NCI-H748 treated with DMSO at 0.1 percent for 48 hours (cell line): ENCODE measurements at places on chromosomes 3 and 15.

GRCh38 chr15:36701336-36701735 lies 121.9 kb downstream of the CDIN1 start:
- DNase-seq = no peak

GRCh38 chr3:173217127-173217526 lies 76.1 kb upstream of the SPATA16 start:
- DNase-seq = no peak

DNA sequence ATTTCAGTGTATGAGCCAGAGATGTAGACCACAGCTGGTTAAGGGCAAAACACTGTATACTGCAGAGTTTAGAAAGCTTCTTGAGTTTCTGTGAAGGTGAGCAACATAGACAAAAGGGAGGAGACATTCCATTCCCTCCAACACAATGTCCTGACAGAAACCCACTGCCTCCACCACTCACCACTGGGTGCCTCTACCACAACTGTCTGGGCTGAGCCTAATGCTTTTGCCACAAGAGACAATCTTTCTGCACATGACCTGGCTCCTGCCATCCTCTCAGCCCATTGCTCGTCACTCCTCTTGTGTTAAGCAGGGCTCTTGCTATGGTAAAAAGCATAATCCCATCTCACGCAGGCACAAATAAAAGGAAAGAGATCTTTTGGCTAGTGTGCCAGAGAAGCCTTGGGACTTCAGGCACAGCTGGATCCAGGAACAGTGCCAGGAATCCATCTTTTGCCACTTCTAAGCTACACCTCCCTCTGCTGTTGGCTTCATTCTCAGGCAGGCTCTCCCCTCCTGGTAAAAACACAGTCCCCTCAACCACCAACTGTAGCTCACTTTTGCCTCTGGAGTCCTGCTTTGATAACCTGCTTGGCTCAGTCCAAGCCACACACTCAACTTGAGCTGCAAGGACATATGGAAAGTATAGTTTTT lies 140.6 kb upstream of the PRR20G start:
- DNase-seq = no peak

GRCh38 chr15:33941279-33942063 lies 26.8 kb upstream of the CHRM5 start:
- peak; percentile 4 for DNase-seq

- DNase-seq = no peak
Measured at GRCh38 chr3:15616053-15616452, 14.5 kb downstream of the BTD start.

GRCh38 chr3:186520957-186521842 lies 23.0 kb downstream of the CRYGS start:
- DNase-seq = no peak

DNA sequence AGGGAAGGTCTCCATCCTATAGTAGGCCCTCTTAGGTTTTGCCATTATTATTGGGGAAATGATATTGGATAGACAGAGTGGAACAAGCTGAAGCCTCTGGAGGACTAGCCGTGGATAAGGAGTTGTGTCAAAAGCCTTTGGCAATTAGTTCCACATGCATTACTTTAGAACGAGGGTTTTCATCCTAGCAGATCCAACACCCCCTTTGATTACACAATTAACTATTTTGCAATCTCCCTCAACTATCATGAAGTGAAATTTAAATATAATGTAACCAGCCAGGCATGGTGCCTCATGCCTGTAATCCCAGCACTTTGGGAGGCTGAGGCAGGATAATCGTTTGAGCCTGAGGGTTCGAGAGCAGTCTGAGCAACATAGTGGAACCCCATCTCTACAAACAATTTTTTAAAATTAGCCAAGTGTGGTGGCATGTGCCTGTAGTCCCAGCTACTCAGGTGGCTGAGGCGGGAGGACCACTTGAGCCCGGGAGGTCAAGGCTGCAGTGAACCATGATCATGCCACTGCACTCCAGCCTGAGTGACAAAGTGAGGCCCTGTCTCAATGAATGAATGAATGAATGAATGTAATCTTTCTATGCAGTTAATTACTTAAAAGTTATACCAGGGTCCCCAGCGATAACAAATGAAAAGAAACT lies 56.8 kb downstream of the PXYLP1 start:
- DNase-seq = no peak

- DNase-seq = no peak
Measured at GRCh38 chr3:155285936-155286335, 7.5 kb downstream of the STRIT1 start.

GRCh38 chr15:75171408-75171807 lies 30.3 kb upstream of the C15orf39 start:
- no peak for DNase-seq

GRCh38 chr3:128805772-128806171 lies 73.6 kb upstream of the ACAD9 start:
- DNase-seq = no peak
